ENCODE measurements at places on chromosomes 6 and 20.

DNA sequence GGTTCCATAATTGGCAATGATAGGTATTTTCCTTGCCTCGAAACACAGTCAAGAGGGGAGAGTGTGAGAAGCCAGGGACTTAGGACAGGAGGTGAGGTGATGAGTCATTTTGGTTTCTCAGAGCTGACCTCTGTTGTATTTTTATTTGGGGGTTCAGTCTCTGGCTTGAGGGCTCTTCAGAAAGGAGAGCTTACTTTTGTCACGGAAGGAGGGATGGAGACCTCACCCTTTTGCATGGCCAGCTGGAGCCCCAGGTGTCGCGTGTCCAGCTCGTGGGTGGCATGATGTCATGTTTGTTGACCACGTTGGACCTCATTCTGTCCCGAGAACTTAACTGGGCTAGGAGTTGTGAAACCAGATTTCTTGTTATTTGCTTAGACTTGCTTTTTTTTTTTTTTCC is 293.9 kb downstream of the QKI start:
- no peak for DNase-seq

DNA sequence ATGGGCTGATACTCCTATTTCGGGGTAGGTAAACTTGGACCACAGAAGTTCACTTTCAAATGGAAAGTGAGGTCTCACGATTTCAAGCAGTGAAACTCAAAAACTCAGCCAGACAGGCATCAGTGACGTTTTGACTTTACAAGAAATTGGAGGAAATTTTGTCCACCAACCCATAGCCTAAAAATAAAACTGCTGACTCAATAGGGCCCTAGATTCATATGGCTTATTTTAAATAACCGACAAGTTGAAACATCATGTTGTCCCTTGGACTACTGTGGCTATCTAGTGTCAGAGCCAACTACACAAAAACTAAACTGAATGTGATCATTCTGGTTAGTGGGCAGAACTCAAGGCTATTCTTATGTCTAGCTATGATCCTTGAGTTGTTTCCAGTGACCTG is 486.3 kb downstream of the GRIK2 start:
- DNase-seq, result no peak

GRCh38 chr6:30689985-30690384 is 799 bp downstream of the NRM start:
- no peak for DNase-seq

DNA sequence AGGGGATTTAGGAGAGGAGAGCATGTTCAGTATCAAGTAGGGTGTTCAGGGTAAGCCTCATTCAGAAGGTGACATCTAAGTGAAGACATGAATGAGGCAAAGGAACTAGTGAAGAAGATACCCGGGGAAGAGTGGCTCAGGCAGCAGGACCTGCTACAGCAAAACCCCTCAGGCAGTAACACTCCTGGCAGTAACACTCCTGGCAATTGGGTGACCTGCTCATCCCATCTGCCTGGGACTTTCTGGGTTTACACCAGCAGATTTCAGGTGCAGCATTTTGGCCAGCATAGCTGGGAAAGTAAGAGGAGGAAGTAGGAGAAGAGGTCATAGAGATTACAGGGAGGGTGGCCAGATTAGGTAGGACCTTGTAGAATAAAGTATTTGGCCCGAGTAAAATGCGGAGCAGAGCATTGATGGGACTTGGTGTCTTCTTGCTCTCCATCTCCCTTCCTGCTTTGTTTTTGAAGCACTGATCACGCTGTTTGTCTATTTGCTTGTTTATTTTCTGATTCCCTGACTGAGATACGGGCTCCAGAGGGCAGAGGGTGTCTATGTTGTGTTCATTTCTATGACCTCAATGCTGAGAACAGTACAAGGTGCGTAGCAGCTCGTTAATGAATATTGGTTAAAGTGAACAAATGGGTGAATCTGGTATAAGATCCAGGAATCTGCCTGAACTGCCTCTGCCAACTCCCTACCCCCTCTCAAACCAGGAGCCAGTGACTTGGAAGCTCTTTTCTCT is 88.3 kb downstream of the IYD start:
- DNase-seq, result no peak

All from upper lobe of left lung (tissue), 6 donors.